ENCODE measurements at places on chromosomes 4 and X. TPM values are rescaled to one million over a fixed set of nuclear protein-coding genes. Genes with fewer than 3 reads are reported as not detected.

DNA sequence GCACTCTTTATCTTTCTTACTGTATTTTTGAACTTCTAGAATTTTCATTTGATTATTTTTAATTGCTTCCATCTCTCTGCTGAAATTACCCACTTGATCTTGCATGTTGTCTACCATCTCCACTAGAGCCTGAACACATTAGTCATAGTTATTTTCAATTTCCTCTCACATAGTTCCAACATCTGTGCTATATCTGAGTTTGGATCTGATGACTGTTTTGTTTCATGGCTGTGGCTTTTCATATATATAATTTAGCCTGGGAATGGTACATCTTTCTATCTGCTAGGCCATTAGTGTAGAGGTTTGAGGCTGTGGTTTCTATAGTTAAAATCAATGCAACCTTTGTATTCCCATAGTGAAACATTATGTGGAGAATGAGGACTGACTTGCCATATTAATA is 33.2 kb downstream of the NPY2R start:
- no peak for DNase-seq

DNA sequence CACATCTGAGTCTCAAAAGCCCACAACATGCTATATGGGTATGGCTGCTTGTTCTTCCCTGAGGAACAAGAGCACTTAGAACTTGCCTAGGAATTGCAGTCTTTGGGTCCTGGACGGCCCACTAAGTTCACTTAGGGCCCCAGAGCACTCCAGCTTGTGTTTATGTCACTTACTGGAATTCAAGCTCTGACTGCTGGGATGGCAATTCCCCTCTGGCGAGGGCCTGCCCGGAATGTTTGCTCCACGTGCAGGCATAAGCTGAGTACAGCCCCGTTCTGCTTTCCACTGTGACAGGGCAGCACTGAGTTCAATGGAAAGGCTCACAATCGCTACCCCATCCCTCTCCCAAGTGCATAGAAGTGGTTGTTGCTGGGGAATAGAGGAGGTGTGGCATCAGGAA is 25.9 kb upstream of the RASSF6 start:
- no peak for DNase-seq

DNA sequence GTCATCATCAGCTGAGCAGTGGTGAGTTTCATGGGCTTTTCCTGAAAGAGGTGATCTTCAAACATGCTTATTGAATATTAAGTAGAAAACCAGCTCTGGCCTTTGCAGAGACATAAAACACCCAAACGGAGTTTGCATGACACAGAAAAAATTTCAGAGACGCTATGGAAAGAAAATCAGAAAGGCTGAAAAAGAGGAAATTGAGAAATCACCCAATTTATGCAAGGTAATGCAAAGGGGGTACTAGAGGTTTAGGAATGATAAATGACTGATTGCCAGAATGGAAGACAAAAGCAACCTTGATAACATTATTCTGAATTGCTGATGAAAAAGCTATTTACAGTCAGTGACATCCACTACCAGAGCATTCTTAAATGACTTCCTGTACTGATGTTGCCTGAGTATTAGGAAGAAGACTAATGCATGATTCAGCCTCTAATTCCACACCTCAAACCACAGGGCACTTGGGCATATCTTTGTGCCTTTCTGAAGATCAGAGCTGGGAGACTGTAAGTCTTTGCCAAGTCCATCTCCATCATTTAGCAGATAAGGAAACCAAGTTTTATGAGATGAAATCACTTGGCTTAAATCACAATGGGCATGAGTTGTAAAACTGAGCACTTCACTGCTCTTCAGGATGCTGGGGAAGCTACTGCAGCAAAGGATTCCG is 565.7 kb downstream of the PPARGC1A start:
- no peak for DNase-seq

- DNase-seq = no peak
Observed at GRCh38 chr4:122107680-122108079, 44.5 kb upstream of the BLTP1 start.

Gene AMBN
- polyA plus RNA-seq = 1.7 TPM

Gene GPR78
- polyA plus RNA-seq = 0.40 TPM

Measured in renal cortex interstitium (tissue), 15 donors.